Adrenal gland (tissue), 19 donors: ENCODE measurements at places on chromosomes 6 and 20.

- DNase-seq: no peak
Observed at GRCh38 chr6:44036196-44036595, 91.1 kb downstream of the MRPL14 start.

- DNase-seq: no peak
Observed at GRCh38 chr6:22017766-22018165, 279.1 kb downstream of the PRL start.

- no peak for DNase-seq
Observed at GRCh38 chr6:6820641-6821238, 232.2 kb downstream of the LY86 start.

DNA sequence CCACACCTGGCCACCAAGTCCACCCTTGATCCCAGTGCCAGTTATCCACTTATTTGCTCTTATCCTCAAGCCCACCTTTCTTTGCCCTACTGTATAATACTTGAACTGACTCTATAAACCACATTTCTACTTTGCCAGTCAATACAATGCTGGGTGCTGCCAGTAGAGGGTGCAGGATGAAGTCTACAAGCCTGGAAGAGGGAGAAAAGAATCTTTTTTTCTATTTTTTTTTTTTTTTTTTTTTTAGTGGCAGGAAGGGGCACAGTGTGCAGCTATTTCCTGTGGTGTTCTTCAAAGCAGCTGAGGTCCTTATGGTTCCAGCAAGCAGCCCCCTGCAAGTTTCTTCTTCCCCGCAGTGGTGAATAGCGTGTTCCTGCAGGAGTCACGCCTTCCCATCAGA lies 22.2 kb upstream of the GABRR1 start:
- no peak for DNase-seq

DNA sequence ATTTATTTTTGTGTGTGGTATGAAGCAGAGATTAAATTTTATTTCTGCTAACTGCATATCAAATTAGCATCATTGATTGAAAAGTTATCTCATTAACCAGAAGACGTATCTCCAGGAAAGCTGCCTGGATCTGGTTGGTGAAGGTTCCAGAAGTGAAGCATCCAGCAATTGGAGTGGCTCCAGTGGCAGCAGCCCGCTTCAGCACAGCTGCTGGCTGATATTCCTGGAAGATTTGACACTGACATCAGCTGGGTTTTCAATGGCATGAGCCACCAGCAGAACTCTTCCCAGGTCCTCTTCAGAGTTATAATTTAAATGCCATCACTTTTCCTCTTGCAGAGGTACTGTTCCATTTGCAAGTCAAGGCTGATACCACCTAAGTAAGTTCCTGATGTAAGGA lies 363.5 kb downstream of the BCKDHB start:
- no peak for DNase-seq

- DNase-seq: no peak
Observed at GRCh38 chr20:46770330-46771194, 61.1 kb downstream of the SLC2A10 start.

DNA sequence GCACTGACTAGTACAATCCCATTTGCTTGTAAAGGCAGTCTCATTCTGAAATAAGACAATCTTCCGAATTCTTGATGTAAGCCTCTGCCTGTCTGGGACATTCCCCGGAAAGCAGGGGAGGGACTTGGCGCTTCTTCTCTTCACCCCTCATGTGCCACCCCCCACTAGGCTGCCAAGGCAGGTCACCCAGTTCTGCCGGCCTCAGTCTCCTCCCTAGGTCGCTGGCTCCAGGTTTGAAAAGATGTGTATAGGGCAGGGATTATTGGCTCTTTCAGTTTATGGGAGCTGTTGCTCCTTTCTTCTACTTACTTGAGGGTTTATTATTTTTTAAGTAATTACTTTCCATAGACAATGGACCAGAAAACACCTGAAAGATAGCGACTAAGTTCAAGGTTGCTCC lies 158.1 kb upstream of the RPS6KA2 start:
- DNase-seq: no peak

GRCh38 chr6:132404736-132405135 lies 3.5 kb upstream of the MOXD1 start:
- DNase-seq: no peak

DNA sequence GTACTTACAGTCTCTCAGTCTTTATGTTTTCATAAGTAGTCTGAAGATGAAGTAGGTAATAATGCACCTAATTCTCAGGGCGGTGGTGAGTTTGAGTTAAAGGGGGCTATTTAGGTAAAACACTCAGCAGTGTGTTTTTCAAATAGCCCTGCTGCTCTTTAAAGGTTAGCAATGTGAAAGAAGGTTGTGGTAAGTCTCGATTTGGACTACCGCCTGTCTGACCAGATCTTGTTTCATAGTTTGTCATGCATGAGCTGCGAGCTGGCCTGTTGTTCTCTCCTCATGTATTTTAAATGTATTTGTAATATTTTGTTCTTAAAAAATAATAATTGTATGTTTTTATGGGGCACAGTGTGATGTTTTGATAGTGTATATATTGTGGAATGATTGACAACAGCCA lies 340.2 kb downstream of the DHX35 start:
- DNase-seq: no peak

GRCh38 chr6:166926748-166927147 lies 29.6 kb downstream of the RNASET2 start:
- no peak for DNase-seq

DNA sequence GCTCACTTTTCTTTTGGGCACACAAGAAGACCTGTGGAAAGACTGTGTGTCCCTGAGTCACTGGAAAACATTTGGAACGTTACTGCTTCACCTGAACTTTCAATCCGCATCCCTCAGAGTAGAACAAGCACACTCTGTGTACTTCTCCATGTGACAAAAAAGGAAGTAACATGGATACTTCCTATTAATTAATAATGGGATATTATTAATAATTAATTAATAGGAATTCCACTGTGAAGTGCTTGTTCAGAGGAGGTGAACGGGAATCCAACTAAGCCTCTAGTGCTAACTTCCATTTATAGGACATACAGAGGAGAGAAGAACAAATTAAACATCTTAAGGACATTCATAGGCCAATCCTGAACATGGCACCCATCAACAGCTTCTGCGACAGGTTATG lies 407.8 kb downstream of the SYNE1 start:
- no peak for DNase-seq

DNA sequence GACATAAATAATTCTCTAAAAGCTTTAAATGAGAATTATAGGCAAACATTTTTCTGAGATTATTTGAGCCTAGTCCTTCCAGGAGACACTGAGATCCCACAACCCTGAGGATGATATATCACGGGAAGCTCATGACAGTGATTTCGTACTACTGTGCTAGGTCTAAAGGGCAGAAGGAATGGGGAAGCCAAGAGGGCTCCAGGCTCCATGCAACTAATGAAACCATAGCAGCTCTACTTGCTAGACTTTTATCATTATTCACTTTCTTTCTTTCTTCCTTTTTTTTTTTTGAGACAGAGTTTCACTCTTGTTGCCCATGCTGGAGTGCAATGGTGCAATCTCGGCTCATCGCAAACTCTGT lies 57.3 kb upstream of the SGK1 start:
- DNase-seq: no peak

- DNase-seq: no peak
Observed at GRCh38 chr6:106107043-106107613, 21.0 kb downstream of the PRDM1 start.

- DNase-seq: no peak
Observed at GRCh38 chr6:163086624-163086920, 327.9 kb upstream of the QKI start.

GRCh38 chr6:90251295-90251992 lies 45.2 kb downstream of the BACH2 start:
- DNase-seq: no peak

GRCh38 chr6:139877828-139878405 lies 503.5 kb upstream of the CITED2 start:
- no peak for DNase-seq

GRCh38 chr6:111949546-111949945 lies 76.3 kb upstream of the FYN start:
- DNase-seq: no peak

DNA sequence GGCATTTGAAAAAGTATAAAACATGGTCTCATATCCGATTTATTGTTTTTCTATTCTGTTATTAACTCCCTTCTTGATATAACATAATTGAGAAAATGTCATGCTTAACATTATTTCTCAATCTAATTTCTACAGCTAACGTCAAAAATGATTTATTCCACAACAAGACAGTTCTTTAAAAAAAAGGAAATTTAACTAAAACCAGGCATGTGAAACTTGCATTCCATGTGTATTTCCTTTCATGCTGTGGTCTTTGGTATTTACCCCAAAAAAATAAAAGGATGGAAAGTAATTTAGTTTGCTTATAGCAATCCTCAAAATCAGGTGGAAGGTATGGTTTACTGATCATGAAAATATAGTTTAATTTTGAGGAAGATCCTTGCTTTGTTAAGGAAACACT lies 142.8 kb downstream of the COL21A1 start:
- no peak for DNase-seq

DNA sequence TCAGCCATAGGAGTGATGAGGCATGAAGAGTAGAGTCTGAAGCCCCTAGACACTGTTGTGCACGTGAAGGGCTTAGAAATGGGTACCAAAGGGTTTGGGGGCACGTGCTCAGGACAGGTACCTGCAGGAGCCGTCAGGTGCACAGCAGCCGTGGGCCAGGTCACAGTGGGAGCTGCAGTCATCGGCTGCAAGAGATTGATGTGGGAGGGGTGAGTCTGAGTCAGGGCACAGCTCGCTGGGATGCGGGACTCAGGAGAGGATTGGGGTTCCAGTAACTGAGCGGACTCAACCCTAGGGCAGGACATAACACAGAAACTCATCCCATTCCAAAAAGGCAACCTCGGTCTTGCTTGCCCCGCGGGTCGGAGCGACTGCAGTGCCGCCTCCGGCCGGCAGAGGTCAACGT lies 1.1 kb downstream of the DLK2 start:
- DNase-seq: no peak

GRCh38 chr20:37907330-37907676 lies 4.4 kb downstream of the VSTM2L start:
- no peak for DNase-seq
